ENCODE measurements at places on chromosomes 16 and 17.

DNA sequence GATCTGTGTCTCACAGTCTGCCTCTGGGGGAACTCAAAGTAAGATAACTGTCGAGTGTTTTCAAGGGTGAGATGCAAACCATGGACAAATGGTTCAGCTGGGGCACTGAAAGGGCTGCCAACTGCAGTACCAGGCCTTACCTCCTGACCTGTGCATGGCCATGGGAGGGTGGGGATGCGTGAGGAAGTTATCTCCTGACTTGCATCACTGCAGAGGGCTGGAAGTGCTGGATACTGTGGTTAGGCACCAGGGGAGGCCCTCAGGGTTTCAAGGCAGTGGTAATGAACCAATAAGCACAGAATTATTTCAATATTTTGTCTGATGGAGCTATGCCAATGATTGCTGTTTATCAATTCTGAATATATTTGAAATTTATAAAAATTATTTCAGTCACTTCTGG lies 159.2 kb downstream of the CYLD start:
- no peak for DNase-seq

DNA sequence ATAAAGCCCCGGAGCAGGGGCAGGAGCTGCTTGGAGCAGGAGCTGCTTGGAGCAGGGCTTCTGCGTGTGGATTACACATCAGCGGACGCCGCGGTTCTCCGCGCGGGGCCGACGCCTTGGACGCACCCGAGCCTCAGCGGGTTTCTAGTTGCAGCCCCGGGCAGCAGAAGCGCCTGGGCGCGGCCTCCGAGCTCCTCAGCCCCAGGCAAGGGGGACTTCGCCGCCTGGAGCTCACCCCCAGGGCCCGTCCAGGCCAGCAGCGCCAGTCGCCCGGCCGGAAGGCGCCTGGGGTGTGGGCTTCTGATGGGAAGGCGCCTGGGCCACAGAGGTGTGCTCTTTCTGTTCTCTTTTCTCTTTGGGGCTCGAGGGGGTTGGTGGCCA lies 6.3 kb downstream of the FOXF1 start:
- no peak for DNase-seq

DNA sequence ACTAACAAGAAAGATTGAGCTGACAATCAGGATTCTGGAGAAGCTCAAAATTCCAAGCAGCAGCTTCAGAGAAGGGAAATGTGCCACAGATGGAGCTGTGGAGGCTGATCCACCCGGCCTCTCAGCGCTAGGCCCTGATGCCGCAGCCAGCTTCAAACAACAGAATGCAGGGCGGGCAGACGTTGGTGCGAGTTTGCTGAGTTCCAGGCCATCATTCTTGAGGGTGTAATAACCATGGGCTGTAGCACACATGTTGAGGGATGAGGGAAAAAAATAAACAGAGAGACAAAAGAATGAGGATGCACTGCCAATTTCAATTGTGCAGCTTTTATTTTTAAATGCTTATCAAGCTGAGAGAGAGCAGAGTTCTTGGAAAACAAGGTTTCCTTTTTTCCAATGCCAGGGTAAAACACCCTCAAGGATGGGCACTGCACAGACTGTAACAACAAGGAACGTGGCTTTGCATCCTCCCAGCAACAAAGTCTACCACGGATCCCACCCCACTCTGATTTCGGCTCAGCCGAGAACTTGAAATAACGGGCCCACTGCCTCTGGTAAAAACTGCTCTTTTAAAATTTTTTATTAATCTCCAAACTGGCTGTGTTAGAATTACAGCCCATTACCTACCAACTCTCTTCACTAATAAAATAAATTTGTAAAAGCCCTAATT lies 90.2 kb downstream of the SMG6 start:
- DNase-seq, result no peak

GRCh38 chr16:65318590-65319257 lies 196.9 kb upstream of the CDH11 start:
- DNase-seq, result no peak

DNA sequence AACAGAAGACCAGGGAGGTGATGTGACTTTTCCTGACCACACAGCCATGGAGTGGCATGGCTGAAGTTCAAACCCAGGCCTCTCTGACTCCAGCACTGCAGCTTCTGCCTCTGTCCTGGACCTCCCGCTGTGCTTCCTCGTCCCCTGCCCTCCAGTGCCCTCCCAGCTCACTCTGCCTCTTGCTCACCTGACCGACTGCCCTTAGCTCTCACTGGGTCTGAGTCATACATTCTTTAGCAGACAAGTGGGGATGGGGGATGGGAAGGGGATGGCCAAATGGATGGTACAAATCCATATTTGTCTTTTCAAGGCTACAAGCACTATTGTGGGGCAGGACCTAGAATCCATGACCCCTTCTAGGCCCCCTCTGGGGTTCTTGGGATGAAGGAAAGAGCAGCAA lies 33.0 kb downstream of the PITPNM3 start:
- no peak for DNase-seq

DNA sequence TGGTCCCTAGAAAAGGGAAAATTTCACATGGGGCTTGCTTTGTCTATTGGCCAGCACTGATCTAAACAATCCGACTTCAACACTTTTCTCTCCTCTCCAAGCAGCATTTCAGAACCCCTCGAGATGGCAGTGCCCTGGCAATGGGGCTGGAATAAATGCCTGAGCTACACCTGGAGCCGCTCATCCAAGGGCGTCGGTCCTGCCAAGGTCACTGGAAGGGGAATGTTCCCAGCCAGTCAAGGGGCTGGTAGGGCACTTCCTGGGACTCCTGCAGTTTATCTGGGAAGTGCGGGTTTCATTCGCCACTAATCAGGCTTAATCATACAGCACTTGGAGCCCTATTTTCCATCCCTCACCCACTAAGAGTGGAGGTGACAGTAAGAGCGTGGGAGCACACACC lies 17.1 kb downstream of the MEAK7 start:
- no peak for DNase-seq

DNA sequence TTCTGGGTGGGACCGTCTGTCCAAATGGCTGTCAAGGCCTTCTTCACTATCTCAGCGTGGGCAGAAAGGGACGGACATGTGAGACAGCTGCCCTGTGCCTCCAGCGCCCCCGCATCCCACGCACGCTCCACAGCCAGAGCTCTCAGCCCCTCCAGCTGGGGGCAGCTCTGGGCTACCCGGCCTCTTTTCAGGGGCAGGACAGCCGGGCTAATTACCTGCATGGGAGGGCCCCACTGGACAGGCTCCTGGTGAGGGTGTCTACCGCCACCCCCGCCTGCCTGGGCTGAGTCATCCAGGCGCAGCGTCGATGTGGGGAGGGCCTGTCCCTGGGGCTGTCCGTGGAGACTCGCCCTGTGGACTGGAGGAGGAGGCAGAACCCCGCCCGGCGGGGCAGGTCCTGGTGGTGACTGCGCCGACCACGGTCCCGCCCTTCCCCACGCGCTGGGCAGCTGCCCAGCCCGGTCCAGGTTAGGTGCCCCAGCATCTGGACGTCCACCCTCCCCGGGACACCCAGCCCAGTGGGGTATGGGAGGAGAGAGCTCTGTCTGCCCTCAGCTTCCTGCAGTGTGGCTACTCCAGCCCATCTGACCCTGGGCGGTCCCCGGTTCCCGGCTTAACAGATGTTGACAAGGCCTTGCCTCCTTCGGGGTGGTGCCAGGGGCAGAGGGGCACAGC lies 5.9 kb upstream of the METRNL start:
- DNase-seq, result no peak
